Left hindlimb (tissue), 1 donor: ENCODE measurements at places on chromosomes 7 and 10.

DNA sequence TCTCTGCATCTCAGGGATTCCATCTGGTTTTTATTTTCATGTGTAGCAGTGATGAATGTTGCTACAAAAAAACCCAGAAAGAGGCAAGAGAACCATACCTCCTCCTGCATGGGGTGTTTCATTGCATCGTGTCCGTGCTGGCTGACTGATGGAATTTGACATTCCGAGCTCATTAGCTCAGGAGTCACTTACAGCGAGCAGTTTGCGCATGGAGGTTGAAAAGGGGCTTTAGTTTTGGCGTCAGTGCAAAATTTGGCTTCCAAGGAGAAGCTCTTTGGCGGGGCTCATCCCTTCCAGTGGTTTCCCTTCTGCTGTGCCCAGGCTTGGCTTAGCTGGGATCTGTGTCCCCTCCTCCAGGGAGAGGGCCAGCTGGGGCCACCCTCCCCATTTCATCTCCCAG lies 25.8 kb downstream of the EMX2 start:
- DNase-seq = no peak

DNA sequence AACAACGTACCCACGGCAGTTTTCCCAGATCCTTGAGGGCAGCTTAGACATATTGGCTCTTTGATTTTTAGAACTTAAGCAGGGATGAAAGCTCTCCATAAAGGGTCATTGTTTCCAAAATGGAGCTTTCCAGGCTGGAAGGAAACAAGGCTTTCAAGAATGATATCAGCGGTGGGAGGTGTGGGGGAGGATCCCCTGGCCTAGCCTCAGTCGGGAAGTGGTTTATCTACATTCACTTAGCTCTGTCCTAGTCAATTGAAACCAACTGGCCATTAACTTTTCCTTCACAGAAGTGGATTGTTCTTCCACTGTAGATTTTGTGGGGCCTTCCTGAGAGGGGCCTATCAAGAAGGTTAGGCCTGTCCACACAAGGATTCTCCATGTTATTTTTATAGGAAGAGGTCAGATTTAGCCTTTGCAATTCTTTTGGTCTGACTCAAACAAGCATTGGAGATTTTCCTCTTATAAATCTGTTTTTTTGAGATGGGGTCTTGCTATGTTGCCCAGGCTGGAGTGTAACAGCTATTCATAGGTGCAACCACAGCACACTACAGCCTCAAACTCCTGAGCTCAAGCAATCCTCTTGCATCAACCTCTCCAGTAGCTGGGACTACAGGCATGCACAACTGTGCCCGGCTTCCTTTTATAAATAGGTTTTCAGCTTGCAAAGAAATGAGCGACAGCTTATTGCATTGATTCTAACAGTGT lies 343.5 kb downstream of the LRMDA start:
- DNase-seq = no peak

DNA sequence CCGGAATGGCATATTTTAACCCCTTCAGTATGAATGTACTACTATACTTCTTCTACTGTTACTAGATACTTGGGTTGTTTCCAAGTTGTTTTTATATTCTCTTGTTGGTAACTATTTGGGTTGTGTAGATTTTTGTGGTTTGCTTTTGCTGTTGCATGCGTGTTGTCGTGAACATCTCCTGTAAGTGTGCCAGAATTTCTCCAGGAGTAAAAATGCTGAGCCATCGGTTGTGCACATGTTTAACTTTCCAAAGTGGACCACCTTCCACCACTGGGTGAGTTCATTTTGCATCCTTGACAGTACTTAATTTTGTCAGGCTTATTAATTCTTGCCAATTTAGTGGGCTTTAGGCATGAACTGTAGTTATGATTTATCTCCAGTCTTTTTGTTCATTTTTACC lies 47.9 kb downstream of the CSGALNACT2 start:
- DNase-seq = no peak

DNA sequence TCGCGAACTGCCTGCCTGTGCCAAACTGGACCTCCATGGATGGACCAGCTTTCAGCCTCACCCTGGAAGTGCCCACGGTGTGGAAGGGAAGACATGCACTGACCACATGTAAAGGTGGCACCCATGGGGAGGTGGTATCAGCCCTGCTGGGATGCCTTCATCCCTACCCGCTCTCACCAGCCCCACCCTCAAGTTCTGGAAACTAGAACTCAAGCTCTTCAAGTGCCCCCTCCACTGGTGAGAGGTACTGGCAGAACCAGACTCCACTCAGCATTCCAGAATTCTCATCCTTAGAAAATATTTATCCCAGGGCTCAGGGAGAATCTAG lies 5.9 kb downstream of the ZNF488 start:
- no peak for DNase-seq

GRCh38 chr7:5423976-5424748 lies 528 bp upstream of the TNRC18 start:
- peak; percentile 99 for DNase-seq

DNA sequence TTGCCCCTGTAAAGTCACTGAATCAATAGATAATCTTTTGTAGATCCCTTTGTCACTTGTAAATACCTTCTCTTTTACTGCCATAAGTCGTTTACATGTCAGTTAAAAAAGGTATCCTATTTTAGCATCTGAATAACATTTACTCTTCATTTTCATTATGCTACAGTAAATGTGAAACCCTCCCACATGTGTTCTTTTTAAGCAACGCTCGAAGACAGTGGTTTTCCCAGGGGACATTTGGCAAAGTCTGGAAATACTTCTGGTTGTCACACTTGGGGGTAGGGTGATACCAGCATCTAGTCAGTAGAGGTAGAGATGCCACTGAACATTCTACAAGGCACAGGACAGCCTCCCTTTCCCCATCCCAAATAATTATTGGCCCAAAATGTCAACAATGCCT lies 23.7 kb downstream of the ATAD1 start:
- DNase-seq = no peak
